ENCODE measurements at places on chromosomes 11 and 22.
A peak's percentile ranks its signal among the peaks of the same experiment; 100 is the strongest.

GRCh38 chr11:72764503-72764902 lies 12.3 kb upstream of the ARAP1 start:
- DNase-seq: no peak

- DNase-seq: peak; percentile 81
Observed at GRCh38 chr22:36197065-36197440, 4.6 kb downstream of the APOL4 start.

DNA sequence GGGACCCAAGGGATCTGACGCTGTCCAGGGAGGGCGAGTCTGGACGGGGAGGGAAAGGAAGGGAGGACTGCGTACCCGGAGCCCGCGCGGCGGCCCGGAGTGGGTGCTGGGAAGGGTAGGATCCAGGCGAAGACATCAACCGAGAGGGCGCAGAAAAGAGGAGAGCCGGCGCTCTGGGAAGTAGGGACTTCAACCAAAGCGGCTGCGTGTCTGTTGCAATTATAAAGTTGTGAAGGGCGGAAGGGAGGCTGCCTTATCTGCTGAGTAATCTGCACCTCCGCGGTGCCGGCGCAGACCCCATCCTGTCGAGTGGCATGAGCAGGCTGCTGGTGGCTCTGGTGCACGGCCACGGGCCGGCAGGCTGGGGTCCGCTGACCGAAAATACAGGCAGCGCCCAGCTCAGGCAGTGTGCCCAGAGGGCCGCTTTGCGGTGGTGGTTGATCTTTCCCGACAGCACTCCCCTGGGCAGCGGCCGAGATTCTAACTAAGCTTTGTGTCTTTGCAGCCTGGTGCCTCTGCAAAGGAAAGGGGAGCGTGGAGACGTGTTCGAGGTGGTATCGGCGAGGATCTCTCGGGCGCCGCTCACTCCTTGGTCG lies 978 bp downstream of the C11orf87 start:
- peak; percentile 18 for DNase-seq

GRCh38 chr11:117378976-117379865 lies 51.6 kb downstream of the CEP164 start:
- no peak for DNase-seq

DNA sequence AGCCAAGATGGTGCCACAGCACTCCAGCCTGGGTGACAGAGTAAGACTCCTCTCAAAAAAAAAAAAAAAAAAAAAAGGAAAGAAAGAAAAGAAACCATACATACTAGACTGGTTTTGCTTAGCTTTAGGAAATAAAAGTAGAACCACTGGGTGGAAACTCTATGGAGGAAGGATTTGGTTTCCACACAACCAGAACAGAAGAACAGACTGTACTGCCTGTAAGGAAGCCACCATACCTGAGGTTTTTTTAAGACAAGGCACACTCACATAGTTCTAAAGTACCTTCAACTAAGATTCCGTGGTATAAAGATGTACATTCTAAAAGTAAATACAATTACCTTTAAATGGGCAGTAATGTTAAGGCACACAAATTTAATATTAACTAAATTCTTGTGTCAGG lies 58.6 kb downstream of the NUP98 start:
- DNase-seq: no peak

GRCh38 chr22:50469377-50470305 lies 5.2 kb downstream of the SBF1 start:
- peak; percentile 45 for DNase-seq

- DNase-seq: no peak
Observed at GRCh38 chr11:112249871-112250610, 10.6 kb downstream of the PLET1 start.

DNA sequence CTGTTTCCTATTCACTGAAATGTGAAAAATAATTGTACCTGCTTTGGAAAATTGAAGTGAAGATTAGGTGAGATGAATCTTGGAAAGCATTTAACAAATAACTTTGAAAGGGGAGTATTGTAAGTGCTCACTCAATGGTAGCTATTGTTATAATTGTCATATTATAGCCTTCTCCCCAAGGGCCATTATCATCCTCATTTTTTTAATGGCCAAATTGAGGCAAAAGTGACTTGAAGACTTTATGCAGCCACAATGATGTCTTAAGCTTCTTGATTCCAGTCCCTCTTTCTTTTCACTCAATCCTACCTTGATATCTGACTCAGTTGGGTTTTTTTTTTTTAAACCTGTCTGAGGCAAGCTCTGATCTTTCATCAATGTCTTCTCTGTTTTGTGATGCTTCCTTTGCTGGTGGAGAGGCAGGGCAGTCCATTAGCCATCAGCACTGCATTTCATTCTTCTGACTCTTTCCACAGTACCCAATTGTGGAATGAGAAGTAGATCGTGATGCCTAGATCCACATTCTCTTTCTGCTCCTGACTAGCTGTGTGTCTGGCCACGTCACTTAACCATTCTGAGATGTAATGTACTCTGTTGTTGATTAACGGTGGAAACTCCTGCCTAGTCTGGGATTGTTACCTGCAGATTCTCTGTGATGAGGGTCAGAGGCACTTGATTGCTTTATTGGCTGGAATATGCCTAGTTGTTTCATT lies 101.4 kb downstream of the DBX1 start:
- DNase-seq: no peak

GRCh38 chr22:23398701-23399366 lies 181.3 kb downstream of the IGLL1 start:
- DNase-seq: no peak

- no peak for DNase-seq
Observed at GRCh38 chr11:85040166-85040565, 587.0 kb downstream of the DLG2 start.

DNA sequence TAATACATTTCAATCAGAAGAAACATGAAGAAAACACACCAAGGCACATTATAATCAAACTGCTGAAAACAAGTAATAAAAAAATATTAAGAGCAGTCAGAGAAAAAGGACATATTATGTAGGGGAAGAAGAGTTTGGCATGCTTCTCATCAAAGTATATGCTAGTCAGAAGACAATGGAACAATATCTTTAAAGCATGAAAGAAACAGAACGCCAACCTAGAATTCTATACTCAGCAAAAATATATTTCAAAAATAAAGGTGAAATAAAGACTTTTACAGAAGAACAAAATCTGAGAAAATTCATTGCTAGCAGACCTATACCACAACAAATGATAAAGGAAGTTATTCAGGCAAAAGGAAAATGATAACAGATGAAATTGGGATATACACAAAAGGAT lies 34.6 kb upstream of the ANO1 start:
- DNase-seq: no peak

DNA sequence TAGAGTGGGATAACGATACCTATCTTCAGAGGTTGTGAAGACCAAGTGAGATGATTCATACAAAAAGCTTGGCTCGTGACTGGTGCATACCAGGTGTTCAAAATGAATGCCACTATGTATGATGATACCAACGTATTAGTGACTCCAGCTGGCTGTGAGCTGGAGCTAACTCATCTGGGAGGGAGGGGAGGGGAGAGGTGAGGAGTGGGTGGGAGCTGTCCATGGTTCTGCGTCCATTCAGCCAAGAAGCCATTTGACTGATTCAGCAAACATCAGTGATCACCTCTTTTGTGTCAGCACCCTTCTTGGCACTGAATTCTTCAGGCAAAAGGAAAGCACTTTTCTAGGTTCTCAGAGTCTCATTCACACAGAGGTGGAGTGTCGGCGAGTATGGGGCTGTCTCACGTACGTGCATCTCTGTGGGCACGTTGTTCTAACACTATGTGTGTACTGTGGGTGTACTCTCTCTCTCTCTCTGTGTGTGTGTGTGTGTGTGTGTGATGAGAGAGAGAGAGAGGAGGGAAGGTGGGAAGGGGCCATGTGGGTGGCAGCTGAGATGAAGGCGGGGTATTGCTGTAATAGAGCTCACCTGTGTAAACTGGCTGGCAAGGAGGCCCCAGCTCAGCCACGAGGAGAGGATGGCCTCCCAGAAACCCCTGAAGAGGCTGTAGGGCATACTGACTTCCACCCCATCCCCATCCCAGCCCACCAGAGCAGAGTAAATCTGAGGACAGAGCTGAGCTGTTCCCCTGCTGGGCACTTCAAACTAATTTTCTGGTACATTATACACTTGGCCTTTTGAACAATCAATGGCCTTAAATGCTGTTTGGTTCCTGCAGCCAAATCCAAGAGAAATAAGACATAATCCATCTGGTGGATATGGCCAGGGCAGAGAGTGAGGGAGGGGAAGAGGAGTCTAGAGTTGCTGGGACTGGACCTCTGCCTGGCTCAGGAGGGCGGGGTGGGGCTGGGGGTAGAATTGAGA lies 96.1 kb upstream of the THY1 start:
- DNase-seq: peak; percentile 43

GRCh38 chr11:76798671-76799065 lies 15.5 kb downstream of the TSKU start:
- no peak for DNase-seq

GRCh38 chr11:94590352-94591041 lies 23.3 kb downstream of the PIWIL4 start:
- DNase-seq: no peak

GRCh38 chr11:69653406-69653960 lies 12.5 kb downstream of the CCND1 start:
- DNase-seq: no peak

DNA sequence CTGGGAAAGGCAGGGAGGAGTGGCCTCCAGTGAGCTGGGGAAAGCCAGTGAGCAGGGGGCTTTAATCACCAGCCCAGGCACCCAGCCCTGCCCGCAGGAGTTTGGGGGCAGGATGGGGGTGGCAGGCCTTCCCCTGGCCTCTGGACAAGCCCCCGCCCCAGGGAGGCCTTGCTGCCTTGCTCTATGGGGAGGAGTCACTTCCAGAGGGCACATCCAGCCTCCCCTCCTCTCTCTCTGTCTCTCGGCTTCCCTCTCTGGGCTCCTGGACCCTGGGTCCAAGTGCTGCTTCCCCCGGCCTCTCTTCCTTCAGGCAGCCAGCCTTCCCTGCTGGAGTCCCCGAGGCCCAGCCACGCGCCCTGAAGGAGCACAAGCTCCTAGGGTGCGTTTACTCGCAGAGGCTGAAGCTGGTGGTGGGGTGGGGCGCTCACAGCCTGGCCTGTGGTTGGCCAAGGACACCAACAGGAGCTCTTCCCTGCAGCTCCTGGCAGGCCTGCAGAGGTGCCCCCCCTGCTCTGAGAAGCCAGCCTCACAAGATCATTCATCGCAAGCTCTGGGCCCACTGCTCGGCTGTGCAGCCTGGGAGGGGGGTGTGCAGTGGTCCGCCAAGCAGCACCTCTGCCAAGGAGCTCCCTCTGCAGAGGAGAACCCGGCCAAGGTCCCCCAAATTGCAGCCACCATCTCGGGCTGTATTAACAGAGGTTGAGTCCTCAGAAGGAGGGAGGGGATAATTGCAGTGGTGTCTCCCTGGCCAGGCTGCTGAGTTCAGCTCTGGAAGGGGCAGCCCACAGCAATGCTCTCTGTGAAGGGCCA lies 25.4 kb downstream of the OSBPL5 start:
- no peak for DNase-seq

DNA sequence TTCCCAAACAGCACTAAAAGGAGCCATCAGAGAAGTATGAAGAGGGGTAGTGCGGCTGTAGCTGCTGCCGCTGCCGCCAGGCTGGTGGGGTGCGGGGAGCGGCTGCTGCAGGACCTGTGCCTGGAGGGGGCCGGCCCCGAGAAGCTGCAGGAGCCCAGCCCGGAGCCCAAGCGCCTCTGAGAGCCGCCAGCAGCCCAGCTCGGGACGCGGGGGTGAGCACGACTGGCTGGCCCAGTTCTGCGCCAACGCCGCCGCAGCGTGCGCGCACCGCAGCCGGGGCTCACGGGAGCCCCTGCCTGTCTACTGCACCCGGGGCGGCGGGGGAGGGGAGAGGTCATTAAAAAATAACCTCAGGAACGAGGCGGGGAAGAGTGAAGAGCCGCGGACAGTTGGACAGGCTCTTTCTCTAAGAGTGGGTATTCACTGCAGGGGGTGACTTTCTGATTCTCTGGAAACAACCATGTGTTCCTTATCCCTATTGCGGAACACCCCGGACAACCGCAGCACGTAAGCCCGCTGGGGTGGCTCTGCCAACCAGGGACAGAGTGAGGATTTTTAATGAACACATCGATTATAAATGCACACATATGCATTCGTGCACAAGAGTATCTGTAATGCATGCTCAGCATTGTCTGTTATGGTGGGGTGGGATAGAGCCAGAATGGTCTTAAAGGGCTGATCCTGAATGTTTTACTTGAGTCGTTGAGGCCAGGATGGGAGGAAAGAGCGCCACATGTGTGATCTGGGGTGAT lies 453 bp downstream of the GAS2 start:
- peak; percentile 41 for DNase-seq

DNA sequence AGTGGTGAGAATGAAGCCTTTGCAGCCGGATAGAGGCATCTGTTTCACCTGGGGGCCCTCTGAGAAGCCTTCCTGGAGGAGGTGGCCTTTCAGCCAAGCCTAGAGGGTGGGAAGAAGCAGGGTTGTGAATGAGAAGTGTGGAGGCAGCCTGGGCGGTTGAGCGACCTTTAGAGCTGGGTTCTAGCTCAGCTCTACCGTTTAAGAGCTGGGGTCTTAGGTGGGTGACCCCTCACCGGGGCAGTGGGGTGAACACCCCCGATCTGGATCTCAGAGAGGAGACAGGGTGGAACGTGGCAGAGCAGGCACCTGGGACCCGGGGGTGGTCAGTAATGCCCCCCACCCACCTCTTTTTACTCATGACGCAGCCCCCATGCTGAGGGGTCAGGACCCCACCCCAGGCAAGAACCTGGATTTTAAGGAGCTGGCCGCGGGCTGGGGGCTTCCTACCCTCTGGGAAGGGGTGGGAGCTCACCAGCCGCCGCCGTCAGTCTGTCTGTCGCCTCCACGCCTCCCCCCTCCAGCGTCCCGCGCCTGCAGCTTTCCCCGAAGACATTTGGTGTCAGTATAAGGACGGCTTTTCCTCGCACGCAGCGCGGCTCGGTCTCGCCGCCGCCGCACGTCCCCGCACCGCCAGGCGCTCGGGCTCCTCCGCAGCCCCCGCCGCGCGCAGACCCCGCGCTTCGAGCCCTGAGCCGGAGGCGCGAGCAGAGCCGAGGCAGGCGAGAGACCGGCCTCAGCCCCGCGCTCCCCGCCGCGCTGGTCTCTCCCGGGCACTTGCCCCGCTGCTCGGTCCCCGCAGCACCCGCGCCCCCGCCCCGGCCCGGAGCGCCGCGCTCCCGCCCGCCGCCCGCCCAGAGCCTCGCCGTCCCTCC lies 13.3 kb upstream of the CACNA1I start:
- no peak for DNase-seq

DNA sequence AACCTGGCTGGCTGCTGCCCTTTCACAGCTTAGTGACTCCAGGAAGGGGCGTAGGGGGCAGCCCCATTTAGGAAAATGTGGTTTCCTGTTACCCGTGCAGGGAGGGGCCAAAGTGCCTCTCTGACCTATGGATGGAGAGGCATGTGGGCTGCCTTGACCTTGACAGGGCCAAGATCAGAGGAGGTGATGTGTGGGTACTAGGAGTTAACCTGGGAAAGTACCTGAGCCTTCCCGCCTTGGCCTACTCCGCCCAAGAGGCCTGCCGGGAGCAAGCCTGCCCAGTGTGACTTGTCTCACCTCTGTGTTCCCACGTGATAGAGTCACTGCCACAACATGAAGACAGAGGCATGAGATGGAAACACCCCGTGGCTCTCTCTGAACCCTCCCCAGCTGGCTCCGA lies 33.4 kb downstream of the GRAMD4 start:
- no peak for DNase-seq

DNA sequence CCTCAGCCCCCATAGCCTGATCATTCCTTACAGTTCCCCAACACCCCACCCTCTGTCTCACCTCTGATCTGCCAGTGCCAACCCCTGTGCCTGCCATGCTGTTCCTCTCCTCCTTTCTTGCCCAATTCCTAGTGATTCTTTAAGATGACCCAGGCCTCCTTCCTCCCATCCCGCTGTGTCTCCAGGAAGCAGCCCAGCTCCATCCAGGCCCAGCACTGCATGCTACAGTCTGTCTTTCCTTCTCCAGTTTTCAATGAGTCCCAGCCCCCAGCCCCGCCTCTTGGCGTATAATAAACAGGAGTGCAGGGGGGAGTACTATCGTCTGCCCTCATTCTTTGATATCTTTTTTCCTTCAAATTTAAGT lies 12.3 kb downstream of the LTBP3 start:
- DNase-seq: no peak

All from fibroblast of skin of right quadriceps (primary cell).